ENCODE measurements at places on chromosomes 11 and 22. TPM values are rescaled to one million over a fixed set of nuclear protein-coding genes. Genes with fewer than 3 reads are reported as not detected.

The MEI1 gene
- total RNA-seq, result 1.3 TPM

DNA sequence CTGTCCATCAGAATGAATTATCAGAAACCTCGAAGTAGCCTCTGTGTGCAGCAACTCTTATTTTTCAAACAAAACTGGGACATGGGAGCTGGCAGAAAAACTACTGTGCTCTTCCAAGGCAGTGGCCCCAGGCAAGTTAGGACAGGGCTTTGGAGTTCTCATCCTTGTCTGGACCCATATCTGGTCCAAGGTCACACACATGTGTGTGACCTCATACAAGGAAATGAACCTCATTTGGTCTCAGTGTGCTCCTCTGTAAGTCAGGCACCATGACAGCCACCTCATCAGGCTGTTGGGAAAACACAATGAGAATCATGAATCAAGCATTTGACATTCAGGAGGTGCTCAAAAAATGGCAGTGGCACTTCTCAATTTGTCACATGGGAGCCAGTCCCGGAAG lies 25.8 kb downstream of the LARGE1 start:
- peak; percentile 88 for ATAC-seq

The OR6A2 gene
- 0.08 TPM for total RNA-seq

The SF1 gene
- total RNA-seq, result 129 TPM

DNA sequence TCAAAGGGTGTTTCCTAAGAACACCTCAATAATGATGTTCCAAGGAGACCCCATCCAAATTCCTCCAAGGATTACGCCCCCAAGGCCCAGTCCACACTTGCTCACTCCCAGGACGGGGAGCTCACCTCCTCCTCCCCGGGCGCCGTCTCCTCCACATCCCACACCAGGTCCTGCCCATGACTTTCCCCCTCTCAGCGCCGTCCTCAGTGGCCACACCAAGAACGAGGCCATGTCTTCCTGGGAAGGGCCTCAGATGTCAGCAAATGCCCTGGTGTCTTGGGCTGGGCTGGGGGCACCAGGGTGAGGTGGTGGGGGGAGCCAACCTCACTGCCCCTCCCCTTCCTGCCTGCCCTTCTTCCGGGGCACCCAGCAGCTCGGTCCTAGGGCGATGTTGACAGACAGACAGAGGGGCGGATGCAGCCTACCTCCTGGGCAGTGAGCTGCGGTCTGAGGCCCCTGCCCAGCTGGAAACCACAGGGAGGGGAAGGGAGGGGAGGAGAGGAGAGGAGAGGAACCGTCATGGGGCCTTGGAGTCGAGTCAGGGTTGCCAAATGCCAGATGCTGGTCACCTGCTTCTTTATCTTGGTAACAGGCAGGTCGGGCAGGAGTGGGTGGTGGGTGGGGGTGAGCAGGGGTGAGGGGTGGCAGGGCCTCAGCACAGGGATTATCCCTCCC lies at the start of the genes C11orf21 and TSPAN32:
C11orf21 (minus strand) TSS at position 288 of the 675 bp plus-strand sequence; CDS start at position 178, 110 bp downstream.
TSPAN32 (plus strand) TSS at position 383 of the 675 bp plus-strand sequence; CDS start at position 520, 137 bp downstream.
- ATAC-seq, result no peak

- no peak for ATAC-seq
Observed at GRCh38 chr11:74714904-74715303, 16.3 kb downstream of the CHRDL2 start.

The PGA5 gene
- total RNA-seq, result not detected

- no peak for ATAC-seq
Observed at GRCh38 chr11:105538588-105538987, 71.3 kb upstream of the GRIA4 start.

DNA sequence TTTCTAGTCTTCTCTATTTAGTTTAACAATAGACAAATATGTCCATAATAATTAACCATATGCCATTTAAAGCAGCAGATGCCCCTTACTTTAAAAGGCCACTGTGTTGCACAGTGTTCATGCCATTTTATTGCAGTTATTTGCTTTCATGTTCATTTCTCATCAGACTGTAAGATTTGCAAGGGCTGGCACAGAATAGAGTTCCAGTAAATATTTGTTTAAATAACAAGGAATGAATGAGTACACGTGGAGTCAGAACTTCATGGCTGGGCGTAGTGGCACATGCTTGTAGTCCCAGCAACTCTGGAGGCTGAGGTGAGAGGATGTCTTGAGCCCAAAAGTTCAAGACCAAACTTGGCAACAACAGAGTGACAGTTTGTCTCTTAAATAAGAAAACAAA lies 1228.6 kb downstream of the LRRC4C start:
- ATAC-seq, result no peak

DNA sequence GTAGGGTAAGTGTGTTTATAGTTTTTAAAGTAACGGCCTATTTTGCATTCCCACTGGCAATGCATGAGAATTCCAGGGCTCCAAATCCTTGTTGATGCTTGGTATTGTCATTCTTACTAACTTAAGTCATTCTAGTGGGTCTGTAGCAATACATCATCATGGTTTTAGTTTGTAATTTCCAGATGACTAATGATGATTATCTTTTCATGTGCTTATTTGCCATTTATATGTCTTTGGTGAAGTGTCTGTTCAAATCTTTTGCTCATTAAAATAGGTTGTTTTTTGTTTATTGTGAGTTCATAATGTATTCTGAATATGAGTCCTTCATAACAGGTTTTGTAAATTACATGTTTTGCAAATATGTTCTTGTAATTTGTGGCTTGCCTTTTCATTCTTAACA lies 31.2 kb downstream of the MTMR3 start:
- no peak for ATAC-seq

The VSIG2 gene
- total RNA-seq, result 8.8 TPM

The GATD1 gene
- total RNA-seq, result 38.4 TPM

The PARVB gene
- total RNA-seq, result 6.7 TPM

The THRSP gene
- total RNA-seq, result not detected

- peak; percentile 88 for ATAC-seq
Observed at GRCh38 chr22:24976442-24977218, 24.1 kb downstream of the KIAA1671 start.

DNA sequence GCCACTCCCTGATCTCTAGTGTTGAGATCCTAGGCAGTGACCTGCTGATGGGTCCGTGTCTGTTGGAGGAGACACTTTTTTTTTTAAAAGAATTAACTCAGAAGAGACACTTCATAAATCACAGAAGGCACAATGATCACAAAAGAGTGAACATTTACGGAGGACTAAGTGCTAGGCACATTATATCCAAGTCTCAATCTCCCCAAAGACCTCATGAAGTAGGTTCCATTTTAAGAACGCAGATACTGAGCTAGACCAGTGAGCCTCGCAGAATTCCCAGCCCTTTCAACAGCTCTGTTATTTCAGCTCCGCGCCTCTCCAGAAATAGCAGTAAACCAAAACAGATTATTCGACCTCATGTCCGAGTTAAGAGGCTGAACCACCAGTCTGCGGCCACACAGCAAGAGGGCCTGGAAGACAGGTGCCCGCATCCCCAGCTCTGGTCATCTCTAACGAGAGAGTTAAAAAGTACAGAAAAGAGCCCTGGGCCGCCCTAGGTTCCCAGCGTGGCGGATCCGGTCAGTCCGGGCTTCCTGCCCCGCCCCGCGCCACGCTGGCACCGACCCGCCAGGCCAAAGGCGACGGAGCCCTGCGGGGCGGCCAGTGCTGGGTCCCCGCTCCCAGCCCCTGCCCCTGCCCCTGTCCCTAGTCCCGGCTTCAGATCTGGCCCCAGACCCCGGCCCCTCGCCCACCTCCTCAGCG lies 612 bp downstream of the XBP1 start:
- peak; percentile 78 for ATAC-seq
